Osteoblast (primary cell): ENCODE measurements at places on chromosomes 13 and 19. TPM values are rescaled to one million over a fixed set of nuclear protein-coding genes. Genes with fewer than 3 reads are reported as not detected.

- peak; percentile 66 for DNase-seq
Measured at GRCh38 chr13:27965343-27965739, 3.8 kb downstream of the CDX2 start.

Gene GJA3
- total RNA-seq = under 0.01 TPM in 2 replicates

DNA sequence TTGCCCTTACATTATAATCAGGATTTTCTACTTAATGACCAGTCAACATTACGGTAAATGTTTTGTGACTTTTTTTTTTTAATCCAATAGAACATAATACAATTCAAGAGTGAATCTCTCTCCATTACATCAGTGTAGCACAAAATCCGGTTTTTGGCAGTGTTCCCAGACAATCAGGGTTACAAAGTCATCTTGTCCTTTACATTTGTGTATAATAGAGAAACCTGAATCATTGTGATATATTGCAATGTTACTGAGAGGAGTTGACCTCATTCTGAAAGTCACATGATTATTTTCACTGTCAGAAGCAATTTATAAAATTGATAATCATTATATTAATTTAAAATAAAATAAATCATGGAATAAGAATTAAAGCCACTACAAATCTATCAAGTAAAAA is 1346.0 kb upstream of the SPRY2 start:
- DNase-seq = no peak

- peak; percentile 22 for DNase-seq
Measured at GRCh38 chr13:76936763-76937162, 11.5 kb upstream of the ACOD1 start.

DNA sequence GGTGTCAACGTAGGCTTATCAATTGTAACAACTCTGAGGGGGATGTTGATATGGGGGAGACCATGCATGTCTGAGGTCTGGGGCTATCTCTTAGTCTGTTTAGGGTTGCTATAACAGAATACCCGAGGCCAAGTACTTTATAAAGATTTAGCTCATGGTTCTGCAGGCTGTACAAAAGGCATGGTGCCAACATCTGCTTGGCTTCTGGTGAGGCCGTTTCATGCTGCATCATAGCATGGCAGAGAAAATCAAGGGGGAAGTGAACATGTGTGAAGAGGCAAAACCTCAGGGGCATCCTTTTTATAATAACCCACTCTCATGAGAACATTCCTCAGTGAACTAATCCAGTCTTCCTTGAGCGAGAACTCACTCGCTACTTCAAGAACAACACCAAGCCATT is 353.8 kb downstream of the ENOX1 start:
- no peak for DNase-seq

- DNase-seq = peak; percentile 84
Measured at GRCh38 chr13:19957320-19958154, 990 bp upstream of the ZMYM2 start.

- DNase-seq = no peak
Measured at GRCh38 chr13:110115591-110115990, 191.4 kb downstream of the COL4A1 start.

Gene ZSCAN1
- total RNA-seq = 0.36 TPM in 1 of 2 replicates, not detected in the other

GRCh38 chr19:1699998-1700732 is 47.8 kb upstream of the TCF3 start:
- peak; percentile 71 for DNase-seq

DNA sequence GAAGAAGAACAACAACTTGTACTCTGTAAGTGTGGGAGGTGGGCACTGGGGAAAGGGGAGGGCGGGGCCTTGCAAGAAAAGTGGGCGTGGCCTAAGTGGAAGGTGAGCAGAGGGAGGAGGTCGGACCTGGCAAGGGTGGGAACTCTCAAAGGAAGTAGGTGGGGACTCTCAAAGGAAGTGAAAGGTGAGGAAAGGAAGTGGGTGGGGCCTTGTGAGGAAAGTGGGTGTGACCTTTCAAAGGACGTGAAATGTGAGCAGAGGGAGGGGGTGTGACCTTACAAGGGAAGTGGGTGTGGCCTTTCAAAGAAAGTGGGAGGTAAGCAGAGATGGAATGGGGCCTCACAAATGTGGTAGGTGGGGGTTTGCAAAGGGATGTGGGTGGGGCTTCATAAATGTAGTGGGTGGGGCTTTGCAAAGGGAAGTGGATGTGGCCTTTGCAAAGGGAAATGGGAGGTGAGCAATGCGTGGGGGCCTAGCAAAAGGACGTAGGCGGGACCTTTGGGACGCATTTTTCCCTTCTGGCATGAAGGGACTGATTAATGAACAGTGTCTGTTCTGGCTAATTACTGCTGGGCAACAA is 25.9 kb downstream of the ACSBG2 start:
- DNase-seq = no peak

- DNase-seq = peak; percentile 57
Measured at GRCh38 chr19:44662691-44663385, 8.4 kb upstream of the CEACAM19 start.

Gene RCBTB1
- total RNA-seq = 26.4 and 27.4 TPM in 2 replicates

DNA sequence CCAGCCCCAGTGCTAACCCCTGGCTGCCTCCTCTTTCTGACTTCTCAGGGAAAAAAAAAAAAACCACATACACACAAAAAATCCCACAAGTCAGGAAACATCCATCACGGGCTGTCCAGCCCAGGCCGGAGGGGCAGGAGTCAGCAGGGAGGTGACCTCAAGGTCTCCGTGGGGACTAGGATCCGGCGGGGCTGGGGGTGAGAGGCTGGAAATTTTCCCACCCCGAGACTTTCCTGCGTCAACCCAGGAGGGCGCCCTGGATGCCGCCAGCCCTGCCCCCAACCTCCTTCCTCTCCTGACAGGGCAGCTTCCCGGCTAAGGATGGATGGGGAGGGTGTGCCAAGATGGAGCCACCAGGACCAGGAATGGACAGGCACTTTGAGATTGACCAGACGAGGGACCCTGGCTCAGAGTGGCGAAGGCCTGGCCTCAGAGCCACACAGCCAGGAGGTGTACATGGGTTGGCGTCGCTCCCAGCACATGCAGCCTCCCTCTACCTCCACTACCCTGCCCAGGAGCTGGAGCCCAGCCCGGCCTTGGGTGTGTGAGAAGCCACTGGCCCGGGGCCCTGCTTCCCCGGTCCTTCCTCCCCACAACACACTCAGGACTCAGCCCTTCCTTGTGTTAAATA is 33.3 kb downstream of the BLOC1S3 start:
- DNase-seq = peak; percentile 84

Gene SLC6A16
- 0.72 and 1.2 TPM in 2 replicates for total RNA-seq

Gene C19orf67
- total RNA-seq = not detected in 2 replicates

DNA sequence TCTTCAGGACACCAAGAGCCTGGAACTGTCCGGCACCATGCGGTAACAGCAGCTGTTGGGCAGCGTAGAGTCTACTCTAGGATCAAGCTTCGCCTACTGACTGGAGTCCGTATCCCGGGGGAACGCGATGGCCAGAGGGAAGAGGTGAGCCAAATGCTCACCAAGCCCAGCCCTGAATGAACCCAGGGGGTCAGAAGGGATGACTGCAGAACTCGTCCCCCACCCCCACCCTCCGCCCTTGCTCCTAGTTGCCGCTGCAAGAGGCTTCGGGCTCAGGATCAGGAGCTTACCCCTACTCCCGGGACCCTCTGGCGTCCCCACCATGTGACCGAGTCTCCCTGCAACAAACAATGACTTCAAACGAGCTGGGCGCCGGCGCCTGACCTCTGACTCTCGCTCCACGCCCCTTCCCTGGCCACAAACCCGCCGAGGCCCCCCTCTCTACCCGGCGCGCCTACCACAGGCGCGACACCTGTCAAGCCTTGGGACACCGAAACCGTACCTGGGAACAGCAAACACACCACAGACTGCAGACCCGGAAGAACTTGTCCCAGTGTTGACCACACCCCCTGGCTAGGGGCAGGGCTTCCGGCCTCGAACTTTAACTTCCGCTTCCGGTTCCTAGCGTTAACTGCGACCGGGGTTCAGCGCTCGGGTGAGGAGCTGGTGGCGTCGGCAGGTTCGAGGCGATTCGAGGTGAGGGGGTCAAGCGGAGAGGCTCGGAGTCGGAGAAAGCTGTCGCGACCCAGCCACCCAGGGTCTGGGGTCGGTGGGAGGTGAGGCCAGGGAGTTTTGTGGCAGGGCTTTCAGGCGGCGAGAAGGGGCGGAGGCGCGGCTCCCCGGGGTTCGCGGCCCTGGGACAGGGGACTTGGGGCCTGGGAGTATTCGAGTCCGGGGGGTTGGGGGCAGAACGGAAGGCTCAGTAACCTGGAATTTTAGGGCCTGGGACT is at the start of gene UBL5:
UBL5 (plus strand) TSS at position 630 of the 950 bp plus-strand sequence. CDS start 420 bp downstream, outside the sequence.
- DNase-seq = peak; percentile 98

Gene OR4F17
- total RNA-seq = not detected in 2 replicates

Gene TYROBP
- 0.36 TPM in 1 of 2 replicates, not detected in the other for total RNA-seq

- DNase-seq = no peak
Measured at GRCh38 chr13:107553838-107554237, 661.5 kb downstream of the LIG4 start.

Gene KLK12
- total RNA-seq = not detected in 2 replicates

Gene NLRP9
- not detected in 2 replicates for total RNA-seq

DNA sequence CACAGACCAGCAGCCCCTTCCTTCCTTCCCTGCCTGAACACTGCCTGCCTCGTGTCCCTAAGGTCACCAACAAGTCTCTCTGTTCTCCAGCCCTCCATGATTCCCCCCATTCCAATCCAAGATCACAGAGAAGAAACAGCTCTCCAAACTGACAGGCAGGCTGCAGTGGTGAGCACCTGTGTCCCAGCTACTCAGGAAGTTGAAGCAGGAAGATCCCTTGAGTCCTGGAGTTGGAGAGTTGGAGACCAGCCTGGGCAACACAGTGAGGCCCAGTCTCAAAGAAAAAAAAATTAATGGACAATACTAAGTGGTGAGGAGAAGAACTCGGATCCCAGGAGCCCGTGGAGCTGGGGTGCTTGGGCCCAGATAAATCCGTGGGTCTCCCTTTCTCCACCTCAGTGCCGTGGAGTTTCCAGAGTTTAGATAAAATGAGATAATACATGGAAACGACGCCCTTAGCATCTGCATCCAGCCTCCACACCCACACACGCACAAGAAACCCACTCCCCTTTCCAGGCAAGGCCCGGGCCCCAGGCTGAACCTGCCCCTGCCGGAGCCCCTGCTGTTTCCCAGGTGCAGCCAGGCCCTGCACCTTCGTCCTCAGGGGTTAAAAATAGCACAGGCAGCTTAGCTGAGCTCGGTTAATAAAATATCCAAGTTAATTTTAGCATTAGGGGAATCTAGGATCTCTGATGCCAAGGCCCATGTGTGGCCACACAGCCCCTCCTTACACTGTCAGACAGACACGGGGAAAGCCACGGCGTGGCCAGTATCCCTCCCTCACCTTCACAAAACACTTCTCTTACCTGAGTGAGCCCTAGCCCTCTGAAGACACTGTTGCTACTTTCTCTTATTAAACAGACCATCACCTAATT is 4.7 kb downstream of the RASA3 start:
- DNase-seq = no peak

Gene NOTCH3
- total RNA-seq = 49.8 and 51.8 TPM in 2 replicates

DNA sequence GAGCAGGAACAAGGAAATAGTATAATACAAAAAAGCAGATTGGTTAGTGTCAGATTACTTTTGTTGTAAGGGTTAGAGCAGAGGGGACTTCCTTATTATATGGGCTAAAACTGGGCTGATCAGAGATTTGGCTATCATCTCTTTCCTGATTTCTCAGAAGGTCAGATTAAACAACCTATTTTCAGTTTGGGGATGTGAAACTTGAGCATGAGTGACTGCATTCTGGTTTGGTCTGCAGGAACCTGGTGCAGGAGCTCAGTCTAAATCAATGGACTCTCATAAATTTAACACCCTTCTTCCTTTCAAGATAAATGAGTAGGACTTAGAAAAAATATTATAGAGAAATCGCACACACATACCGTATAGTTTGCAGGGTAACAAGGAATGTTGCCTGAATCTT is 12.9 kb upstream of the RFXAP start:
- no peak for DNase-seq

DNA sequence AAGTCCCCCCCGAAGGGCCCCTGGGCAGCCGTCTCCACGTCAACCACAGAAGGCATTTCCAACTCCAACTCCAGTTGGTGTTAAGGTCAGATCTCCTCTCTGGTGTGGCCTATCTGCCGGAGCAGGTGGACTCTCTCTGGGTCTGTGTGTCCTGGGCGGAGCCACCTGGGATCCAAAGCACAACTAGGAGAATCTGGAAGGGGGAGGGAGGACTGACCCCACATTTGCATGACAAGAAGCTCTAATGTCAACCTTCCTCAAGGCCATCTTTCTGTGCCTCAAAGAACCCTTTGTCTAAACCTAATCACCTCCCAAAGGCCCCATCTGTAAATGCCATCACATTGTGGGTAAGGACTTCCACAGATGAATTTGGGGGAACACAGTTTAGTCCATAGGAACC is 381.5 kb downstream of the UQCRFS1 start:
- no peak for DNase-seq

DNA sequence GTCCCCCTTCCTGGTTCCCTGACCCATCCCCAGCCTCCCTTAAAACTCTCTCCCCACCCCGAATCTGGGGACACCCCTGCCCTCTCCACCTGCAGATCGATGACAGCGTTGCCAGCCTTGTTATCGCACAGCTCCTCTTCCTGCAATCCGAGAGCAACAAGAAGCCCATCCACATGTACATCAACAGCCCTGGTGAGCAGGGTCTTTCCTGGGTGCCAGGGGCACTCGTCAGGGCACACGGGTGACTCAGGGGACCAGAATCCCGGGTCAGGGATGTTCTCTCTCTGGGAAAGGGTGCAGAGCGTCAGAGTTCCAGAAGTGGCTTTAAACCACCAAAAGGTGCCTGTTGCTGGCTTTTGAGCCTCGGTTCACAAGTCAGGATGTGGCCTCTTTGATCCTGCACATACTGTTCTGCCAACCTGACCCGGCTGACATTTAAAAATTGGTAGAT is 1.0 kb downstream of the CLPP start:
- DNase-seq = peak; percentile 56

GRCh38 chr13:96033220-96034015 is 19.8 kb downstream of the UGGT2 start:
- DNase-seq = peak; percentile 14

- DNase-seq = peak; percentile 95
Measured at GRCh38 chr19:48608798-48609263, 2.3 kb downstream of the SPACA4 start.

- no peak for DNase-seq
Measured at GRCh38 chr13:24274452-24275021, 34.8 kb upstream of the C1QTNF9 start.

GRCh38 chr13:44051918-44052675 is 172.4 kb downstream of the LACC1 start:
- no peak for DNase-seq

DNA sequence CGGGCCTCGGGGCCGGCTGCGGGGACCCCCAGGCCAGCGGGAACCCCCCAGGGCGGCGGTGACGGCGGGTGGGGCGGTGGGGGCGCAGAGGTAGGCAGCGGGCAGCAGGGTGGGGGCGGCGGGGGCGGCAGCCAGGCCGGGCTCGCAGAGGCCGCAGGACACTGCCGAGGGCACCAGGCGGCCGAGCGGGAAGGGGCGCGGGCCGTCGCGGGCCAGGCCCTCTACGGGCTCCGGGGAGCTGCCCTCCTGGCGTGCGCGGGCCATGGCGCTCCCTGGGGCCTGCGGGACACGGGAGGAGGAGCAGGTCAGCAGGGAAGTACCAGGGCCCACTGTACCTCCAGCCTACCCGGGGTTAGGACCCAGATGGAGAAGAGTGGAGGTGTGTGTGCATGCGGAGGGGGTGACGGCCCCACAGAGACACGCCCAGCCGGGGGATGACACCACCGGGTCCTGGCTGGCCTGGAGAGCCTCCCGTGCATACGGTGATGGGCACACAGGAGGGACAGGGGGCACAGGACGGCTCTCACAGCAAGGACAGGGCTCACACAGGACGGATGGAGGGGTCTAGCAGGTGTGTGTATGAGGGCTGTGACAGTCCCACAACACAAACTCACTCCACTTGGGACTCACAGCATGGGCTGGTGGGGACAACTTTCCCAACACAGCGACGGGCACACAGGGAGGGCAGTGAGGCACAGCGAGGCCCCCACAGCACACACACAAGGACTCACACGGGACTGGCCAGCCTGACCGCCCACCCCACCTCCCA is 2.6 kb downstream of the BBC3 start:
- DNase-seq = peak; percentile 86

Gene PALM3
- not detected in 2 replicates for total RNA-seq

Gene ZNF729
- total RNA-seq = not detected in 2 replicates
